ENCODE measurements at places on chromosomes 3 and 15. TPM values are rescaled to one million over a fixed set of nuclear protein-coding genes. Genes with fewer than 3 reads are reported as not detected.
A peak's percentile ranks its signal among the peaks of the same experiment; 100 is the strongest.

RHCG gene
- not detected for total RNA-seq

STXBP5L gene
- 14.6 TPM for total RNA-seq

FBXW12 gene
- not detected for total RNA-seq

AMIGO3 gene
- 0.56 TPM for total RNA-seq

CRYGS gene
- 5.8 TPM for total RNA-seq

SLC28A2 gene
- not detected for total RNA-seq

C15orf39 gene
- total RNA-seq = 132 TPM

CLEC3B gene
- 0.41 TPM for total RNA-seq

ATOSA gene
- 24.6 TPM for total RNA-seq

TRAIP gene
- 6.2 TPM for total RNA-seq

DNA sequence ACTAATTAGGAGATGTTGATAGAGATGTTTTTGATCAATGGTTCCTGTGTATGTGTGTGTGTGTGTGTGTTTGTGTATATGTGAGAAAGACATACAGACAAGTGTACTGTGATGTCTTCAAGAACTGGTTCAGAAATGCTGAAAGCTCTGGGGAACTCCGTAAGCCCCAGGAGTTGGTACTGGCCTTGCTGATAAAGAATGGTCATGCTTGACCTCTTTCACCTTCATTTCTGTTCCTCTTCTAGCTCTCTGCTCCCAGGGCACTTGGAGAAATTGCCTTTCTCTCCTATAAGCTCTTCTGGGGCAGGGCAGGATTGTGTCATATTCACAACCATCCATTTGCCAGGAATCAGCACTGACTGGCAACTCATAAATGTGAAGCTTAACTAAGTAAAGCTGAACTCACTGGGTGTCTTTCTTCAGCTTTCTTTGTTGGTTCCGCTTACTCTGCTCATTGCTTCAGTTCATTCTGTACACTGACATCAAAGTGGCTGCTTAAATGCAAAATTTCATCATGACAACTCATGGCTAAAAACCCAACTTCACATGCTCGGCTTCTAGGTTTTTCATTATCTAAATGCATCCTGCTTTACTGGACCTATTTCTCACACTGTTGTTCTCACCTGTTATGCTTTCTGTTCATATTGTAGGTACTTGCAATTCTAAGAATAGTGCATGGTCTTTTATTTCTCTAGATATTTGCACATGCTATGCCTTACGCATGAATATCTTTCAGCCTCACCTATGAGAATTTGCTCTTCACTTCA, 162.1 kb upstream of the LYSMD4 start:
- H3K36me3 ChIP-seq = peaks cover 6% of the 10 kb centered on the region
- no peaks in the 10 kb centered on the region for H3K4me1 ChIP-seq
- H3K4me3 ChIP-seq = no peak overlapping the region
- H3K27me3 ChIP-seq = no peaks in the 10 kb centered on the region
- no peak for DNase-seq

DNA sequence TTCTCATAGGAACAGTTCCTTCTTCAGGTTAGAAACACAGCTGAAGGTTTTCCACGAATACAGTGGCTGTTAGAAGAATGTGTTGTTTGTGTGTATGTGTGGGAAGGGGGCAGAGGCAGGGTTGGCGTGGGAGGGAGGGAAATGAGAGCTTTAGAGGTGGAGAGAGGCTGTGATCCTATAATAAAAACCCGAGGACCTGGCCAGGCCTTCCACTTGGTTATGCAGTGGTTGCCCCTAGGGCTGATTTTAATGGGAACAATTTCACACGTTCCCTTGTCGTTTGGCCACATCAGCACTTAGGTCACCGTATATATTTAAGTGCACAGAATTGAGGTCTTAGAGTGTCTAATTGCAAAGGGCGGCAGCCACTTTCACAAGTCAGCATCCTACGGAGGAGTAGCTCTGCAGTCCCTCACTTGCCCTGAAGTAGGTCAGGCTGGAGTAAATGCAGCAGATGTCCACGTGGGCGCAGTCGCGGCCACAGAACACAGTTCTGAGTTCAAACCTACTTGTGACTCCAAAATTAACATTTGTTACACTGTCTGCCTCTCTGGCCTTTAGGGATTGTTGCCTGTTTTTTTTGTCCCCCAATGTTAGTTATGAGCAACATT, 85.6 kb downstream of the PDCD6IP start:
- DNase-seq = no peak
- H3K36me3 ChIP-seq = no peaks in the 10 kb centered on the region
- peaks cover 9% of the 10 kb centered on the region for H3K27me3 ChIP-seq
- no peak overlapping the region for H3K27ac ChIP-seq
- no peak overlapping the region for H3K4me3 ChIP-seq
- peaks cover 13% of the 10 kb centered on the region for H3K4me1 ChIP-seq

GRCh38 chr3:53067567-53067966, 21.7 kb upstream of the SFMBT1 start:
- no peak overlapping the region for H3K27ac ChIP-seq
- no peak overlapping the region for H3K4me3 ChIP-seq
- peaks cover 3% of the 10 kb centered on the region for H3K27me3 ChIP-seq
- H3K4me1 ChIP-seq = peaks cover 3% of the 10 kb centered on the region
- no peaks in the 10 kb centered on the region for H3K36me3 ChIP-seq

- no peaks in the 10 kb centered on the region for H3K27me3 ChIP-seq
- H3K36me3 ChIP-seq = no peaks in the 10 kb centered on the region
- no peak for DNase-seq
- no peaks in the 10 kb centered on the region for H3K4me1 ChIP-seq
- no peak overlapping the region for H3K4me3 ChIP-seq
- no peak overlapping the region for H3K27ac ChIP-seq
Measured at GRCh38 chr3:124952282-124952855, 17.8 kb upstream of the MUC13 start.

- no peak for DNase-seq
- H3K4me1 ChIP-seq = no peaks in the 10 kb centered on the region
- no peak overlapping the region for H3K4me3 ChIP-seq
- no peak overlapping the region for H3K27ac ChIP-seq
- no peaks in the 10 kb centered on the region for H3K36me3 ChIP-seq
- H3K27me3 ChIP-seq = no peaks in the 10 kb centered on the region
Measured at GRCh38 chr15:42632105-42632675, 56.8 kb downstream of the STARD9 start.

DNA sequence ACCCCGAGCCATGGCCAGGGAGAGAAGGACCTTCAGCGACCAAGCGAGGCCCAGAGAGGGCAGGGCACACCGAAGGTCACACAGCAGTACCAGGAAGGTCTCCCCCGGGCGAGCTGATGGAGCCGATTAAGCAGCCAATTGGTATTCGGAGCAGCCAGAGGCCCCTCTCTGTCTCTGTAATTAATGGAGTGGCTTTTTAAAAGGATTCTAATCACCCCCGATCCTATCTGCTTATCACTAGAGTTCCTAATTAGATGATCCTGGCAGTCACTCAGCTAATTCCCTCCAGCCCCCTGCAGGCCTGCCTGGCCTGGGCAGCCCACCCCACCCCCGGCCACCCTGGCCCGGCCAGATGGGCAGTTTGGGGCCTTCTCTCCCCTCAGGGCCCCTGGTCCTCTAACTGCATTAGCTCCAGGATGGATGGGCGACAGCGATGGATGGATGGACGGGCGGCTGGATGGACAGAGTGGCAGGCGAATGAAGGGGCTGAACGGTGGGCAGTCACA, 1.6 kb upstream of the DNAJB8 start:
- H3K4me3 ChIP-seq = no peak overlapping the region
- no peak overlapping the region for H3K27ac ChIP-seq
- H3K27me3 ChIP-seq = peaks cover 13% of the 10 kb centered on the region
- H3K36me3 ChIP-seq = peaks cover 12% of the 10 kb centered on the region
- H3K4me1 ChIP-seq = peaks cover 8% of the 10 kb centered on the region

DNA sequence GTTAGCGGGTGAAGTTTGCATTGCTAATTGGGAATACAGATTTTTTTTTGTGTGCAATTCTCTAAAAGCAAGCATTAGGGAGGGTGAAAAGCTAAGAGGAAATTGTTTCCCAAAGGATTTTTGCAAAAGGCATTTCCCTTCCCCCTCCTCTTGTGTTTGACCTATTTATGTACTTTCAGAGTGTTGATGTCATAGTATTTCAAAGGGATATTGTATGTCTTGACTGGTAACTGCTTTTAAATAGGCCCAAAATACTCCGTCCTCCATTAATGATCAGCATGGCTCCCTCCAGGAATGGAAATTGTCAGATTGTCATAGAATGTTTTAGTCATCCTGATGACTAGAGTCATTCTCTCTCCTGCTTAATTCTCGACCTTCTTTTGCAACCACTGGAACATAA, 32.4 kb downstream of the TRIM71 start:
- H3K4me1 ChIP-seq = peaks cover 74% of the 10 kb centered on the region
- H3K27me3 ChIP-seq = no peaks in the 10 kb centered on the region
- H3K36me3 ChIP-seq = no peaks in the 10 kb centered on the region
- peak overlapping the region; percentile 0 for H3K4me3 ChIP-seq

- H3K27ac ChIP-seq = no peak overlapping the region
- no peaks in the 10 kb centered on the region for H3K27me3 ChIP-seq
- H3K4me3 ChIP-seq = no peak overlapping the region
- H3K36me3 ChIP-seq = no peaks in the 10 kb centered on the region
- no peak for DNase-seq
- no peaks in the 10 kb centered on the region for H3K4me1 ChIP-seq
Measured at GRCh38 chr15:60208709-60209108, 189.1 kb downstream of the ANXA2 start.

- H3K27ac ChIP-seq = no peak overlapping the region
- peaks cover 16% of the 10 kb centered on the region for H3K4me1 ChIP-seq
- DNase-seq = no peak
- H3K27me3 ChIP-seq = peaks cover 2% of the 10 kb centered on the region
Measured at GRCh38 chr3:54631516-54632325, 296.1 kb downstream of the LRTM1 start.

GRCh38 chr3:8256441-8257071, 245.1 kb upstream of the LMCD1 start:
- H3K4me3 ChIP-seq = no peak overlapping the region
- no peak overlapping the region for H3K27ac ChIP-seq
- peaks cover 4% of the 10 kb centered on the region for H3K4me1 ChIP-seq
- H3K36me3 ChIP-seq = no peaks in the 10 kb centered on the region

DNA sequence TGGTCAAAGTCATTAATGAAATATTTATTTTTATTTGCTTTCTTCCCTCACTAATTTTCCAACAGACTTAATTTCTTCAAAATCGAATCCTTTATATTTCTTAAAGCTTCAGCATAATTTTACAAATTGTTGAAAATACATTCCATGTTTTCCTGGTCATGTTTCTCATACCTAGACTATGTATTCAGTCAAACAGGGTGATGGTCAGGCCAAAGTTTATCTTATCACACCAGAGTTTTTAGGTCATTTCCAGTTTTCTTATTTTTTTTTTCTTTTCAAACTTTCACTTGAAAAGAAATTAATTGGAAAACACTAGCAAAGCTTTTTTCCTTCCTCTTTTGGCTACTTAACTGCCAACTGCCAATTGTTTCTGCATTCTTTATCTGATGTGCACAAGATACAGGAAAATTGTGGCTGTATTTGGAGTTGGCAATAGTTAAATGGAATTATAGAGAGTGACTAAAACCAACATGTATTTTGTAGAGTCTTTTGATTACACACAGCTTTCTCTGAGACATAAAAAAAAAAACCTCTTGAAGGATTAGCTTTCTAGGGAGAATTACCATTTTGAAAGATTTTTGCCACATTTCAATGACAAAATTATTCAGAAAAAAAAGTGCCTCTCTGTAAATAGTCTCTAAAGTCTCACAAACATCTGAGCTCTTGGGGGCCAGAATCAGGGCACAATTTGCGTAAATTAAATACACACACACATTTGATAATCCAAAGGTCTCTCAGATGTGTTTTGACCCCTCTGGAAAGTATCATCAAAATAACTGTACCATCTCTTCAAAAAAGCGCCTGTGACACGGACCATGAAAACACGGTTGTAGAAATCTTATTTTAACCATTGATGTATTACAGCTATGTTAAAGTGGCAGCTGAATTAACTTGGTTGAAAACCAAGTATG, 603.2 kb upstream of the KCNMB2 start:
- DNase-seq = no peak
- H3K27ac ChIP-seq = no peak overlapping the region

- peaks cover 9% of the 10 kb centered on the region for H3K36me3 ChIP-seq
- no peak overlapping the region for H3K4me3 ChIP-seq
- no peak for DNase-seq
- no peak overlapping the region for H3K27ac ChIP-seq
Measured at GRCh38 chr15:100191161-100191560, 150.6 kb downstream of the ADAMTS17 start.

- no peaks in the 10 kb centered on the region for H3K27me3 ChIP-seq
- H3K4me3 ChIP-seq = no peak overlapping the region
- H3K4me1 ChIP-seq = no peaks in the 10 kb centered on the region
Measured at GRCh38 chr3:47065058-47065457, 85.6 kb downstream of the NBEAL2 start.

GRCh38 chr3:182682263-182683241, 110.8 kb upstream of the ATP11B start:
- no peaks in the 10 kb centered on the region for H3K27me3 ChIP-seq
- peak overlapping the region; percentile 90 for H3K4me3 ChIP-seq
- H3K4me1 ChIP-seq = peaks cover 10% of the 10 kb centered on the region
- peak; percentile 80 for DNase-seq
- H3K27ac ChIP-seq = peak overlapping the region; percentile 95
- H3K36me3 ChIP-seq = no peaks in the 10 kb centered on the region

DNA sequence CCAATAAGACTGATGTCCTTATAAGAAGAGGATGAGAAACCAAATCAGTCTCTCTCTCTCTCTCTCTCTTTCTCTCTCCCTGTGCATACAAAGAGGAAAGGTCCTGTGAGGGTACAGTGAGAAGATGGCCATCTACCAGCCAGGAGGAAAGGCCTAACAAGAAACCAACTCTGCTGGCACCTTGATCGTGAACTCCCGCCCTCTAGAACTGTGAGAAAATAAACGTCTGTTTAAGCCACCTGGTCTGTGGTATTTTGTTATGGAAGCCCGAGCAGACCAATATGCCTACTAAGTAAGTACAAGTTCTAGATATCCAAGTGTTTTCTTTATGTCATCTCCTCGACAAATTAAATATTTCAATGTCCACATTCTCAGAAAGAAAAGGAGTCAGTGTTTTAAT, 44.9 kb upstream of the TMC3 start:
- peaks cover 5% of the 10 kb centered on the region for H3K4me1 ChIP-seq
- no peak for DNase-seq
- no peak overlapping the region for H3K4me3 ChIP-seq
- H3K27me3 ChIP-seq = no peaks in the 10 kb centered on the region
- H3K27ac ChIP-seq = no peak overlapping the region

- no peak overlapping the region for H3K27ac ChIP-seq
- no peak overlapping the region for H3K4me3 ChIP-seq
- DNase-seq = no peak
- H3K27me3 ChIP-seq = no peaks in the 10 kb centered on the region
- no peaks in the 10 kb centered on the region for H3K36me3 ChIP-seq
- peaks cover 33% of the 10 kb centered on the region for H3K4me1 ChIP-seq
Measured at GRCh38 chr3:181486141-181486885, 225.4 kb upstream of the SOX2 start.

- peaks cover 6% of the 10 kb centered on the region for H3K36me3 ChIP-seq
- H3K27ac ChIP-seq = peak overlapping the region; percentile 55
- DNase-seq = no peak
- no peak overlapping the region for H3K4me3 ChIP-seq
Measured at GRCh38 chr3:45515999-45516725, 78.4 kb upstream of the LIMD1 start.

- H3K27ac ChIP-seq = no peak overlapping the region
- no peaks in the 10 kb centered on the region for H3K27me3 ChIP-seq
- peaks cover 8% of the 10 kb centered on the region for H3K4me1 ChIP-seq
- H3K4me3 ChIP-seq = no peak overlapping the region
Measured at GRCh38 chr3:189724356-189724755, 93.2 kb downstream of the TP63 start.

GRCh38 chr15:77630956-77631744, 1.6 kb downstream of the LINGO1 start:
- DNase-seq = peak; percentile 44
- H3K4me3 ChIP-seq = peak overlapping the region; percentile 31
- H3K4me1 ChIP-seq = peaks cover 3% of the 10 kb centered on the region
- peaks cover 2% of the 10 kb centered on the region for H3K27me3 ChIP-seq
